Heart right ventricle (tissue), 16 donors: ENCODE measurements at places on chromosomes 7 and 10. TPM values are rescaled to one million over a fixed set of nuclear protein-coding genes. Genes with fewer than 3 reads are reported as not detected.

CLIP2 gene
- polyA plus RNA-seq, result 4.5 TPM

TCF7L2 gene
- 11.9 TPM for polyA plus RNA-seq

DNA sequence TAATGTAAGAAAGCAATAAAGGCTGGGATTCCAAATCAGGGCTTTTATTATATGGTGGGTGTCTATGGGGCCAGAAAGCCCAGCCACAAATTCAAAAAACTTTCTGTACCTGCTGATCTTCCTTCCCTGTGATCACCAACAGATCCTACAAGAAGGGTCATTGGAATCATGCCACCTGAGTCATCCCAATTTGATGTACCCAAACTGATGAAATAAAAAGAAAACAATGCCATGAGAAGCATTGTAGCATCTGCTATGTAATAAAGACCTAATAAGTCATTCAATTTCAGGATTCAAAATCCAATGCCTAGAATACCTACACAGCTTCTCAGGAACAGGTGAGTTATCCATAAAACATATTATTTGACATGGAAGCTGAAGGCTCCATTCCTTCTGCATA is 228.8 kb downstream of the DKK1 start:
- no peak for DNase-seq

DNA sequence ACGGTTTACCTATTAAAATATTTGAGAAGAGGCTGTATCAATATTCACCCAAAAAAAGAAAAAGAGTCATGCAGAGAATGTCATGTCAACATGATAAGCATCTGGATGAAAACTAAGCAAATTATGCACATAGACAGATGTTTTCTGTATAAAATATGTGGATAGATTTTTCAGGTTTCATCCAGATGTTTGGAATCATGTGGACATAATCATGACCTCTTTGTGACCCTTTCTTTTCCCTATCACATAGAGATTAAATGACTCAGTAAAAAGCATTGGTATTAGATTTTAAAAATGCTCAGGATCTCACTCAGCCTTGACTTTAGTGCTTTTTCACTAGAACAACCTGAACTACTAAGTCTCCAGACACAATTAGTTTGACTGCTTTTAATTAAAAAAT is 90.0 kb downstream of the FOXP2 start:
- DNase-seq, result no peak

DNA sequence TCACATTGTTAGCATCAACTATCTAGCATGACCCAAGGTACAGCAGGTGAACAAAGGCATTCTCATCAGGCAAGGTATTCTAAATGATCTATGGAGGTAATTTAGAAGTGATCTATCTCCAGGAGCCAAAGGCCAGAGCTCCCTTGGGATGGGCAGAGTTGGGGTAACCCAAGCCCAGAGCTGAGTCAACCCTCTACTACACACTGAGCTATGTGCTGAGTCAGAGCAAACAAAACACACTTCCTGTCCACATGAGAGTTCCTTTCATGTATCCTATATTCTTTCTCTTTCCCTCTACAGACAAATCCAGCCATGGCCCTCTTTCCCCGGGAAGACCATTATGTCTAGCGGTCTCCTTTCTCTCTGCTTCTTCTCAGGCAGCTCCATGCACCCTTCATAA is 68.2 kb upstream of the AGK start:
- no peak for DNase-seq

GRCh38 chr7:158407581-158408317 is 179.9 kb downstream of the PTPRN2 start:
- no peak for DNase-seq

GRCh38 chr7:140525743-140526142 is 46.4 kb upstream of the MKRN1 start:
- DNase-seq, result no peak

DNA sequence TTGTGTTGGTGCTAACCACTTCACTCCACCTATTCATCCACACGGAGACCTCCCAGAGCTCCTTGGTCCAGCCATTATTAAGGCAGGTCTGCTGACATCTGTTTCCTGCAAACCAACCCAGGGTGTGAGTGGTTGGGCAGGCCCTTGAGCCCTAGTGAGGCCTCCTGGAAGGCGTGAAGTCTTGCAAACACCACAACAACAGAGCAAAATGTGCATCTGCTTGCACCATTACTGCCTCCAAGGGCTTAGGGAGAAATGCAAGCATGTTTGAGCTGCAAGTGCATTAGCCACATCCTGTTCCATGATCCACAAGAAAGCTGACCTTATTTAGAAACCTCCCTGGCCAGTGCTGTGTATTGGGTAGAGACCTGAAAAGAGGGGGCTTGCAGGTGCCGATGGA is 325.5 kb downstream of the GRID1 start:
- no peak for DNase-seq

- no peak for DNase-seq
These were observed 161.9 kb downstream of the GRID1 start for GRCh38 chr10:86204421-86205305.

DNA sequence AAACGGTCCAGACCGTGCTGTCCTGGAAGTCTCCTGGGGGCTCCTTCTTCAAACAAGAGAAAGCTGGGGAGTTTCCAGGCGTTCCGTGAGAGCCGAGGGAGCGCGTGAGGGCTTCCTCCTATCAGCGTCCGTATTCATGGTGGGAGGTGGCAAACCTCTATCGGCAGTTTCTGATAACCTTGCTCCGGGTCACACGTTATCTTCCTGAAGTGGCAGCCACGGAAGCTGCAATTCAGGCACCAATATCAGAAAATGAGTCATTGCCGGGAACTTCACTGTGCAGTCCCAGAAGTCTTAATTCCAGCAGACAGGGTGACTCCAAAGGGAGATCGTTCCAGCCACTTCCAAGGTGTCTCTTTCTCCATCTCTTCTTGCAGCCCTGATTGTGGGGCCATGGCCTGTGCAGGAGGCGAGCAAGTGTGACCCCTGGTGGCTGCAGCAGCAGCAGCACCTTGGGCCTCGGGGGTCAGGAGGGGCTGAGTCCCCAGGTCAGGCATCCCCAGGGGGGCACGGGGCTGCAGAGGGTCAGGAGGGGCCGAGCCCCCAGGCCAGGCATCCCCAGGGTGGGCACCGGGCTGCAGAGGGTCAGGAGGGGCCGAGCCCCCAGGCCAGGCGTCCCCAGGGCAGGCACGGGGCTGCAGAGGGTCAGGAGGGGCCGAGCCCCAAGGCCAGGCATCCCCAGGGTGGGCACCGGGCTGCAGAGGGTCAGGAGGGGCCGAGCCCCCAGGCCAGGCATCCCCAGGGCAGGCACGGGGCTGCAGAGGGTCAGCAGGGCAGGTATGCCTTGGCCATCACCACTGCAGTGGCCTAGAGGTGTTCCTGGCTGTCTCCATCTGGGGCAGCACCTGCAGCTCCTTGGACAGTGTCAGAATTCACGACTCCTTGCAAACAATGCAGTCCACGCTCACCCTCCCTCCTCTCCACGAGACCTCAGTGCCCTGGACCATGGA is 538.7 kb downstream of the DNAJB6 start:
- no peak for DNase-seq

DNA sequence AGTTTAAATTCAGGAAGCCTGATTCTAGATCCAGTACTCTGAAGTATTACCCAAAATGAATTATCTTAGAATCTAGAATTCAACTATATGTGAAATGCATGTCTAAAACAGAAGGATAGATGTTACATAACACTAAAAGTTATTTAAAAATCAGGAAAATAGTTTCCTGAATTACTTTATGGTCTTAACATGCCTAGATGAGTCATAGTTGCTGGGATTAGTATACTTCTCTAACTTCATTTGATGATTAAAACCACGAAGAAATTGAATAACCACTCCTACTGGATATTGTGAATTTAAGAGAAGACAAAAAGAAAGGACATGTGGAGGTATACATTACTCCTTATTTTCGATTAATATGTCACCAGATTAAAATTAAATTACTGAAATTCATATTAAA is 65.5 kb downstream of the ATAD1 start:
- no peak for DNase-seq

GRCh38 chr10:97463363-97464132 is 17.6 kb downstream of the ZDHHC16 start:
- DNase-seq, result peak; percentile 44

DNA sequence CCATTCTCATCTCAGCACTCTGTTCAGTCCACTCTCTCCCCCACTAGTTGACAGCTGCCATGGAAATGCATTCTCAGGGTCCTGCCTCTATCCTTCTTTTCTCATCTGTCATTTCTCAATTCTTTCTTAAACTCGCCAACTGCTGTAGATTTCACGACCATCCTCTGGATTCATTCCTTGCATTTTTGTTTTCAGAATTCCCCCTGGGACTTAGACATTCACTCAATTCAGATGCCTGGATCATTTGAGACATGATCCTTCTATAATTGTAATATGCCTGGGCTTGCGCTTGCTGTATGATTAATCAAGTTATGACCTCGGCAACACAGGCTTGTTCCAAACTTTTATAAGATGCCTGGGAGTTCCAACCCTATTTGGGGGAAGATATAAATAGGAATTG is 104.5 kb downstream of the RAB11FIP2 start:
- DNase-seq, result no peak

DNA sequence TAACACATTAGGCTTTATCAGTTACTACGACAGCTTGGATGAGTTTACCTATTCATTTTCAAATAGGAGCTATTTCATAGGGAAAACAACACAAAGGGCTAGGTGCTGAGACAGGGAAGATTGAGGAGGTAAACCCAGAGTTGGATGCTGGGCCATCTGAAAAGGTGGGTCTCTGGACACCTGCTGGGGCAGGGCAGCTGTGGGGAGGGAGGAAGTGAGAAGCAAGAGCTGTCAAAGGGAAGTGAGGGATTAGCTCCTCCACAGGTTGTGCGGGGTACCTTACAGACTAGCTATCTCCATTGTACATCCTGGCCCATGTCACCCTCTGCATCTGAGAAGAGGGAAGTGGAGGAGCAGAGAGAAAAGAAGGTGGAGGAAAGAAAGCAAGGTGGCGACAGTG is 48.9 kb downstream of the BLNK start:
- DNase-seq, result no peak

- no peak for DNase-seq
These were observed 332.6 kb downstream of the SH2D4B start for GRCh38 chr10:80870282-80870681.
